Thoracic aorta (tissue), 2 donors: ENCODE measurements at places on chromosomes 7 and 10. TPM values are rescaled to one million over a fixed set of nuclear protein-coding genes. Genes with fewer than 3 reads are reported as not detected.

- DNase-seq = no peak
Observed at GRCh38 chr7:157568770-157569584, 232.2 kb downstream of the DNAJB6 start.

- no peak for DNase-seq
Observed at GRCh38 chr10:110033701-110034235, 26.0 kb downstream of the ADD3 start.

- DNase-seq = no peak
Observed at GRCh38 chr10:48575901-48576300, 29.0 kb downstream of the ARHGAP22 start.

Gene SAMD9L
- total RNA-seq = 23.2 TPM

Gene EXOC4
- total RNA-seq = 65.3 TPM

GRCh38 chr7:37212556-37212955 lies 236.1 kb downstream of the ELMO1 start:
- DNase-seq = no peak

Gene UBE2D1
- total RNA-seq = 6.8 TPM

GRCh38 chr7:47421456-47421855 lies 160.5 kb downstream of the TNS3 start:
- no peak for DNase-seq

Gene VAX1
- total RNA-seq = not detected

DNA sequence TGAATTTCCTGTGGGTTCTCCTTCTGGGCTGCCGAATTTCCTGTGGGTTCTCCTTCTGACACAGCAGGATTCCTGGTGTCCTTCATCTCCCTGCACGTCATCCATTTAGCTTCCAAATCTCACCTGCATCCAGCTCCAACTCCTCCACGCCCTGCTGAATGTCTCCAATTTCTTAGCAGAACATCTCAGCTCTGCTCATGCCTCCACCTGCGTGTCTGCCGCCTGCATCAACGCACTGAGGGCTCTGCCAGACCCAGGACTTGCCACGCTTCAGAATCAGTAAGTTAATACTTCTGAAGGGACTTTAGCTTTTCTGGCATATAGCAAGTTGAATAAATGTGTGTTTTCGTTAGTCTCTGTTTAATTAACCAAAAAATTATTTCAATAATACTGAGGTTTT lies 31.1 kb upstream of the VIPR2 start:
- DNase-seq = no peak

GRCh38 chr7:127678337-127678736 lies 26.3 kb downstream of the SND1 start:
- no peak for DNase-seq

GRCh38 chr10:78413076-78414055 lies 379.7 kb downstream of the RPS24 start:
- no peak for DNase-seq

DNA sequence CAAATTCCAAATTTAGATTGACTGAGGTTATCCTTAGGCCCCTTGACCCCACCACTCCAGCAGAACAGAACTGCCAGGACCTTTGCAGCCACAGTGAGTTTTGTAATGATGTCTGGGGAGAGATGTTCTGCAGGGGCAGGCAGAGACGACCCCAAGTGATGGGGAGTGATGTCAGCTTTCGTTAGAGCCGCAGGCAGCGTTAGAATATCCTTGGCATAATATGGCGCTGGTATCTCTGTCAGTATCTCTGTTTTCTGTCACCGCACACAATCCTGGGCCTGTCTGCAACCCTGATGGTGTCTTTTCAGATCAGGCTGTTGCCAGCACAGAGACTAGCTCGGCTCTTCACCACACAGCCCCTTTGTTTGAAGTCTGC lies 1083.6 kb downstream of the KCNMA1 start:
- DNase-seq = no peak

DNA sequence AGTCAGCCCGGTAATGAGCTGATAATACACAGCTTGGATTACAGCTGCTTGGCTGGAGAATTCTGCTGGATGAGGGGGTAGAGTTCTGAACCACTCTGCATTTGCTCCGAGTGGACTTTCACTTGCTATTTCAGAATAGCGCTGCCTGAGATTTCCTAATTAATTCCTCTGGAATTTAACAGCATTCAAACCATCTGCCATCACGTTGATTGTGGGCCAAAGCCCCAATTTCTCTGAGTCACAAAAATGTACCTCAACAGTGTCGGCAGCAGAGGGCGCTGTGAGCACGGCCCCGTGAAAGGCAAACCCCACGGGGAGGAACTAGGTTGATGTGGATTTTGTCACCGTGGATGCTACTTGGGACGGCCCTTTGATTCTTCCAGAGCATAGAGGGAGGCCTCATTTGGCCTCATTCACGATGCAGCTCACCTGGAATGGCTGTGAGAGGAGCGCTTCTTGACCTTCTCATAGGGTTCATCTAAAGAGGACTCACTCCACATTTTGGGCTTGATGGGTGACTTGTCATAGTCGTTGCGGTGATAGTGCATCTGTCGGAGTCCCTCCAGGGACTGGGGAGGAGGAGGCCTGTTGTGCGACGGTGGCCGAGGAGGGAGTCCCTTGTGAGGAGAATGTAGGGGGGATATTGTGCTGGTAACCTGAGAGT lies 73.3 kb downstream of the PRPF18 start:
- no peak for DNase-seq

Gene NPC1L1
- total RNA-seq = 2.2 TPM

DNA sequence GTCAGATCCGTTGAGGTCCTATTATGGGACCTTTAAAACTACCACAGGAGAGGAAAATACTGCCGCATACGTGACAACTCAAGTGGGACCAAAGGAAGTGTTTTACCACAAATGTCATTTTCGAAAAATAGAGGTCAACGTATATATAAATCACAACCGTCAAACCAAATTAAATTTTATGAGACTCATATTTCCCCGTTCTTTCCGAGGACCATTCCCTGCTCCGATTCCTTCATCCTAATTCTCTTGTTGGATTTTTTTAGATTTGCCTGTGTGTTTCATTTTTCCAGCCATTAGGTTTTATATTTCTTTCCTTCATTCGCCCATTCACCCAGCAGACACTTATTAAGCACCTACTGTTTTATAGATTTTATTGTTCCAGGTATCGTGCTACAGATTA lies 583.9 kb upstream of the FOXK1 start:
- DNase-seq = no peak

DNA sequence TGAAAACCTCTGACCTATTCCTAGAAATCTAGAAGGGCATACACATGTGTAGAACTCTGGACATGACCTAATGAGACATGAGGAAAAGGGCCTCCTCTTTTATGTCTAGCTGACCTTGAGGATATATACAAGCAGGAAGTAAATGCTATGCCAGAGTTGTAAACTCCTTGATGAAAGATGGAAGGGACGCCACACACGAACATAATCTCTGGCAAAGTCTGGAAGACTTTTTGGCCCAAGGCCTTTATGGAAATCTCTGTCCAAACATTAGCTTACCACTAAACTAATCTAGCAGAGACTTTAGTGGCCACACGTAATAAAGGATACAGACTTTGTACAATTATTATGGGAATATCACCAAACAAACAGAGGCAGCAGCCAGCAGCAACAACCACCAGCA lies 138.1 kb upstream of the THSD7A start:
- no peak for DNase-seq

DNA sequence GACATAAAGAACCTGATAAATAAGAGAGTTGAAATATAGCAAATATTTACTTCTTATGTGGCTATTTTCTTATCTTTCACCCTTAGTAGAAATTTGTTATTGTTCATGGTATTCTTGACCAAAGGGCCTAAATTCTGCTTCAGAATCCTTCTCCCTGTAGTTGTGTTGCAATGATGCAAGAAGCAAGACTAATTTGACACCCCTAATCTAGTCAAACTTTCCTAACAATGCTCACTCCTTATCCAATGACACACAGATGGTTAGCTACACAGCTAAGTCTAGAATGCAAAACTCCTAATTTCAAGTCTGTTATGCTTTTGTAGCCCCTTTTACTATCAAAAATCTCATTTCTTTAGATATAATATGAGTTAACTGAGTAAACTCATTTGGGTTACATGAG lies 56.1 kb downstream of the TWIST1 start:
- DNase-seq = no peak

Gene RGR
- not detected for total RNA-seq

Gene CYP26A1
- not detected for total RNA-seq

DNA sequence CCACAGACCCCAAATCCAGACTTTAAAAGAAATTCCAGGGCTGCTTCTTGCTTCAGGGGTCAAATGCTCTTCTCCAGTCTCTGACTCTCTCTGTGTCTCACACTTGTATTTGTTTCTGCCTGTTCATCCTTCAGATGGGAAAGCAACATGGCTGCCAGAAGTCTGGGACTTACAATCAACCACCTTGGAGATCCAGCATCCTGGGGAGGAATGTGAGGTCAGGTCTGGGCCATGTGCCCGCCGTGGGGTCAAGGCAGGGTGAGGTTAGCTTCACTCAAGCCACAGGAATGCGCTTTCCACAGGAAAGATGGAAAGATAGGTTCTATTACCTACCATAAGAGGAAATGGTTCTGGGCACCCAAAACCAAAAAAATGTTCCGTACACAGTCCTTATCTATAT lies 34.3 kb upstream of the NPVF start:
- DNase-seq = no peak

Gene GPNMB
- 139 TPM for total RNA-seq

Gene CLDN4
- 0.99 TPM for total RNA-seq
